NCI-H1436 (cell line): ENCODE measurements at places on chromosomes 11 and 22.

GRCh38 chr22:17265649-17266248 lies 46.5 kb upstream of the ADA2 start:
- no peak for DNase-seq

DNA sequence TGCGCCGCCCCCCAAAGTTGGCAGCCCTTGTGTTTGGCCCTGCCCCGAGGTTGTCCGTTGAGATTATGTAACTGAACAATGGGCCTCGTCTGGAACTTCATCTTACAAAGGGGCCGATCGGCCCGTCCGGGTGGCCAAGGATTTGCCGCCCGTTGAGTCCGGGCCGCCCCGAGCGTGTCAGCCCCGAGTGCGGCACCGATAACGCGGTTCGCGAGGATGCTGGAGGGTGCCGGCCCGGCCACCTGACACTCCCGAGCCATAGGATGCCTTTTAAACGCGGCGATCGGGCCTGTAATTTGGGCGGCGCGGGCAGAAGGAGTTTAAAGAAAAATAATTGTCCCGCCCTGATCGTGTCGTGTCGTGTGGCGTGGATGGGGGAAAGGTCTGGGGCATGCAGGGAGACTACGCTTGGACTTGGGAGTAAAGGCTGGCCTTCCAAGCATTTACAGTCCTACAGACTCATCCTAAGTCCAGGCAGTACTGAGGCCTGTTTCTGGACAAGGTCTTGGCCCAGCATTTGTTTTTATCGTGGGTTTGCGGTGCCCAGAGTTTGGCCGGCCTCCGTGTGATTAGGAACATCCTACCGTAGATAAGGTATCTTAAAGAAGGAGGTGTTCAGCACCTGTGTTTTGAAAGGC lies 1.3 kb downstream of the WEE1 start:
- DNase-seq = no peak

DNA sequence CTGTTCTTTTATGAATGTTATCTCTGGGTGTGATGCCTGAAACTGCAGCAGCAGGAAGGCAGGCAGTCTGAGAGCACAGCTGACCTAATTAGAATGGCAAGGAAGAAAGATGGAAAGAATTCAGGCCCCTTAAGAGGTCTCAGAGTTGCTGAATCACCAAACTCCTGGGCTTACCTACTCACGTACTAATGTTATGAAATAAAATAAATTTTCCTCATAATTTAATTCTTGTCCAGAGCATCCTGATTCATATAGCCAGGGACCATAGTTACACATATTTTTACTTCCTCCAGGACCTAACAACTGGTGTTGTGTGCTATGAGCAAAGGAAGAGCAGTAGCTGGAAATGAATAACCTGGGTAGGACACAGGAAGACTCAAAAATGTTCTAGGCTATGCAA lies 41.9 kb downstream of the SNX19 start:
- DNase-seq = no peak

DNA sequence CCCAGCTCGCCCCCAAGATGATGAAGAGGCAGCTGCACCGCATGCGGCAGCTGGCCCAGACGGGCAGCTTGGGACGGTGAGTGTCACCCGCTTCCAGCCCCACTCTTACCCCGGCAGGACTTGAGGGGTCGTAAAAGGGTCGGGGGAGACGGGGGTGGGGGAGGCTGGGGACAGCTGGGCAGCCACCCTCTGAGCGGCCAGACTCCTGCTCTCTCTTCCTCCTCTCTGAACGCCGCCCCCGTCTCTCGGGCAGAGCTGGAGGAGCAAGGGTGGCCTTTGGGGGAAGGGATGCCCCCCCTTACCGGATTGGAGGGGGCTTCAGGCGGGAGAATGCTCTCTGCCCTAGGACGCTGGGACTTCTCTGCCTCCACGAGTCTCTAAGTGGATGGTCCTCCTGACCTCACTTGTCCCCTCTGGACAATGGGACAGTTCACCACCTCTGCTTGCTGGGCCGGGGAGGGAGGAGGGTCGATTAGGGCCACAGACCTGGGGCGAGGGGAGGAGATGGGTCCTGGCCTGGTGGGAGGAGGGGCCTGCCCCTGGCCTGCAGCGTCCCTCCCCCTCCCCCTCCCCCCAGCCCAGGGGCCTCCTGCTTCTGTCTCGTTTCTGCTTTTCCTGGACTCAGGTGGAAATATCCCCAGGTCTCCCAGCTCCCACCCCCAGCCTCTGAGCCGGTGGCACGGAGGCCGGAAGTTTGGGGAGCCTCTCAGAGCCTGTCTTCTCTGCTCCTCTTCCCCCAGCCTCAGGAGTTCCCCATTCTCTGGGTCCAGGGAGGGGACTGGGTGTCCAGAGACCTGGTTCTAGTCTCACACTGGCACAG lies 512 bp downstream of the SH3BP1 start:
- no peak for DNase-seq
